Epithelial cell of esophagus (primary cell): ENCODE measurements at places on chromosomes 7 and 10.

DNA sequence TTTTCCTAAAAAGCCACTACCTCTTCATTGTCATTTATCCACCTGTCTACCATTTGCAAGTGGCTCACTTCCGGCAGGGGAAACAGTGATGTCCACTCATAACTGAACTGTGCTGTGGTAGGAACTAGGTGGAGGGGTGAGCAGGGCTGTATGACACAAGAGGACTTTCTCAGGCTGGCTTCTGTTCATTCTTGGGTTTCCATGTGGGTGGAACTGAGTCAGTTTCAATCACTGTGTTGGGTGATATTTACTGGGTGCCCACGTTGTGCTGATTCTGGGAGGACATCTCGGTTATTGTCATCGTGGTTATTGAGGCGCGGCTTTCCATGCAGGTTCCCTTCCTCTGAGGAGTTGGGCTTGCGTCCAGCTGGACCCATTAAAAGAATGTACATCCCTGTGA lies 38.8 kb downstream of the RAMP3 start:
- DNase-seq, result no peak

DNA sequence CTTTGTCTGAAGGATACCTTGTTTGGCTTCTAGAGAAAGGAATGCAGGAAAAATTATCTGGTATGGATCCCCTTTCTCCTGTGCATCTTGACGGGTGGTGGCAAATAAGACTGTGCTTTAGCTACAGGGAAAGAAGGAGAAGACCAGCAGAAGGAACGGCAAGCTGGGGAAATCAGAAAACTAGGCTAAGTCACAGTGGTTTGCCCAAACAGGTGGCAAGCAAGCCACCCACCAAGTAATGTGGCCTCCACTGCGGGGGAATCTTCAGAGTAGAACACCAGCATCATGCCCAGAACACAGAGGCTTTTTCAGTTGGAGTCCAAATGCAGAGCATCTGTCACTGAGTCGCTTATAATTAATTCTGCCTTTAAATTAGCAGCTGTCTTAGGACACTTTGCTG lies 282.8 kb downstream of the PHF14 start:
- DNase-seq, result no peak

GRCh38 chr7:39758234-39758970 lies 135.0 kb downstream of the RALA start:
- no peak for DNase-seq

GRCh38 chr7:50207251-50207564 lies 97.3 kb upstream of the IKZF1 start:
- no peak for DNase-seq

- DNase-seq, result no peak
Measured at GRCh38 chr7:137007001-137007694, 138.7 kb downstream of the CHRM2 start.

DNA sequence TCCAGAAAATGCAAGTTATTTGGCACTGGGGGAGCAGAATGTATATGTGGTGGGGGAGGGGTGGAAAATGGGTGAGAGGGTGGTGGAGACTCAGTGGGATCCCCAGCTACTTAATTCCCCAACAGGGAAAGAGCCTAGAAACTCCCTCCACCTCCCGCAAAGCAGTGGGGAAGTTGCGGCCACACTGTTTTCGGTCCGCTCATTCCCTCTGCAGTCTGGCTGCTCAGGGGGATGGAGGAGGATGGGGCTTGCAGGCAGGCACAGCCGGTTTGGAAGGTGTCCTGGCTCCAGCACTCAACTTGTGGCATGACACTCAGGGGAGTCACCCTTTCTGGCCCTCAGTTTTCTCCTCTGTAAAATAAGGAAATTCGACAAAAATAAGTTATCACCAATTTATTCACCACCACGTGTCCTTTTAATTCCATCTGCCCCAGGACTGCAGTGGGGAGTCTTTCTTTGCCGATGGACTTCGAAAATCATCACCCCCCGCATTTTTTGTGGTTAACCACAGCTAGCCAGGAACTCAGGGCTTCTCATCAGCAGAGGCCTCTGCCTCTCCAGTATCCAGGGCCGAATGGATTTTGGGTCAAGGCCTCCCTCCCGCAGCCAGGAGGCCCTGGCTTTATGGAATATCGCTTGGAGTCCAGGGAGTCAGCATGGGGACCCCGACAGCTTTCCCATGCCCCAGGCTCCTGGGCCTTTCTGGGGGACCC lies 1.6 kb upstream of the HTRA1 start:
- no peak for DNase-seq

DNA sequence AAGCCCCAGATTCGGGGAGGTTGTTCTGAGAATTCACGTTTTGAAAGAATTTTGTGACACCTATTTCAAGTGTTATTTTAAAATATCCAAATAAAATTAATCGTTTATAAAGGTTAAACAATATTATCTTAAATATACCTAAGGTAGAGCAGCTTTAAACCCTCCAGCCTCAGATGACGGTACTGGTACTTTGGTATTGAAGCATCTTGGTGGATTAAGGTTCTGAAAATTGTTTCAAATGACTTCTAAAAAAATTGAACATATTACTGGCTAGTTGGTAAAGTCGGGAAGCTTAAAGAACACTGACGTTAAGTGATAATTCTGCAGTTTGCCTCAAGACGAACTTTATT lies 392 bp upstream of the HUS1 start:
- no peak for DNase-seq

GRCh38 chr10:11266426-11266825 lies 248.8 kb downstream of the CELF2 start:
- DNase-seq, result no peak

DNA sequence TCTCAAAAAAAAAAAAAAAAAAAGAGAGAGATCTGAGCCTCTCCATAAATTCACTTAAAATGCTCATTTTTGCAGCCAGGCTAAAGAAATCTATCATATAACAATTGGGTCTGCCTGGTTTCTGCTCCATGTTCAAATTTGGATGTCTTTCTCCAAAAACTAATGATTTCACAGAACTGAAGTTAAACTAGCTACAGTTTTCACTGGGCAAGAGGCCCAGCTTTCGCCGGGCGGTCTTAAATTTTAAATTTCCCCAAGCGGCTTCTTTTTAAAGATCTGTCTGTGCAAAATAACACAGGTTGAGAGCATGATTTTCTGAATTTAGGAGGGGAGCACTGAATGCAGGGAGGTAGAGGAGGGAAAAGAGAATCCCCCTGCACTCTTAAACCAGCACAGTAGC lies 603.4 kb downstream of the KCNMA1 start:
- no peak for DNase-seq

DNA sequence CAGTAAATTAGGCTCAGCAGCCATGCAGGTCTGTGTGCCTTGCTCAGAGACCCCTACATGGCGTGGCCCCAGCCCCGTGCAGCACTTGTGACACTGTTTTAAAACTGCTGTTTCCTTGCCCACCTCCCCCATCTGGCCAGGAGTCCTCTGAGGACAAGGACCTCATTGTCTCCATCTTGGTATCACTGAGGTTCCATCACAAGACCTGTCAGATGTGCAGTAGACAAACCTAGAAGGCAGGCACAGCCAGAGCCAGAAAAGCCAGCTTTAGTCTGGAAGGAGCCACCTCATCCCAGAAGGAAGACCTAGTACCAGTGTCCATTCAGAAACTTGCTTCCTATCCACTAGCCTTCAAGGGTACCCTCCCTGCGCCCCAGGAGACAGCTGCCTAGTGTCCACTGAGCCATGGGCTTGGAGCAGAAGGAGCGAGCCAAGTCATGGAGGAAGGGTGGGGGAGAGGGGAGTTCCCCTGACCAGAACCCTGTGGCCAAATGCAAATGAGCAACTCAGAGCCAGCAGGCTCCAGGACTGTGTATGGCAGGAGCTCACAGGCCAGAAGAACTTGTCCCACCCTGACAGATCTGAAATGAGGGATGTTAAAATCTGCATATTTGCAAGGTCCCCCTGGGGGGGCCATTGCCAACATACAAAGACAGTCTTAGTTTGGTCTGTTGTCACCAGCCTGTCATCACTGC lies 176.1 kb downstream of the SH3PXD2A start:
- no peak for DNase-seq

DNA sequence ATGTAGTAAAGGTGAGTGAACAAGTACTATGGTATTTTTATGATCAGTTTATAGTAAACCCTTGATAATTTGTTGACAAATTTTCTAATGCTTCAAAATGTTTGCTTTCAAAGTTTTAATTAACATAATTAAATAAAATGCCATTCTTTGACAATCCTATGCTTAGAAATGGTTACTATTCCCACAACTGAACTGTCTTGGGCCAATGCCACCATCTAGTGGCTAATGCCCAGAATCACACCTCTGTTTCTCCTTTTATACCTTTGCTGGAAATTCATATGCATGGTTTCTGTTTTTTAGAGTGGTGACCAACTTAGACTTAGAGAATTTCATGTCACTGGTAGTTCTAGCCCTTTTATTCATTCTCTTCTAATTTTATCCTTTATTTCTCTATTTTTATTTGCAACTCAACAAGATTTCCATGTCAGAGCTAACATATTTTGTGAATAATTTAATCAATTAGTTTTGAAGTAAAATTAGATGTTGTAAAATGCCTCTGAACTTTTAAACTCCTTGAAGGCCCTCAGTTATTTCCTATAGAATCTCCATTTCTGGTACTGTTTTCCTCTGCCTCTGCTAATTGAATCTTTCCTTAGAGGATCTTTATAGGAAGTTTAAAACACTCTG lies 31.1 kb downstream of the PCGF5 start:
- peak; percentile 60 for DNase-seq

- peak; percentile 31 for DNase-seq
Measured at GRCh38 chr10:28326516-28327490, 23.9 kb upstream of the MPP7 start.

DNA sequence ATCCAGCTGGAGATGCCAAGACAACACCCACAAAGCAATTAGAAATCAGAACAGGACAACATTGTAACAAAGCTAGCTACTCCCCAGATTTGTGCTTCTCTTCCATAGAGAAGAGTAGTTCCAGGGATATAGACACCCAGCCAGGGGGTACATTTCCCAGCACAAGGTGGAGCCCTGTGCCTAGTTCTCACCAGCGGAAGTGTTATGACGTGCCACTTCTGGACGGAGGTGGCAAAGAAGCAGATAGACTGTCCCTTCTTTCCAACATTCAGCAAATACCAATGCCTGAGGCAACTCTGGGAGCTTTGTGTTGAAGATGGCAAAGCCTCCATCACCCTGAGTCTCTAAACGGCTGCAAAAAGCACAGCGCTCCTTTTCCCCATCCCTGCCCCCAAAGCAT lies 23.4 kb upstream of the GSAP start:
- DNase-seq, result peak; percentile 70

DNA sequence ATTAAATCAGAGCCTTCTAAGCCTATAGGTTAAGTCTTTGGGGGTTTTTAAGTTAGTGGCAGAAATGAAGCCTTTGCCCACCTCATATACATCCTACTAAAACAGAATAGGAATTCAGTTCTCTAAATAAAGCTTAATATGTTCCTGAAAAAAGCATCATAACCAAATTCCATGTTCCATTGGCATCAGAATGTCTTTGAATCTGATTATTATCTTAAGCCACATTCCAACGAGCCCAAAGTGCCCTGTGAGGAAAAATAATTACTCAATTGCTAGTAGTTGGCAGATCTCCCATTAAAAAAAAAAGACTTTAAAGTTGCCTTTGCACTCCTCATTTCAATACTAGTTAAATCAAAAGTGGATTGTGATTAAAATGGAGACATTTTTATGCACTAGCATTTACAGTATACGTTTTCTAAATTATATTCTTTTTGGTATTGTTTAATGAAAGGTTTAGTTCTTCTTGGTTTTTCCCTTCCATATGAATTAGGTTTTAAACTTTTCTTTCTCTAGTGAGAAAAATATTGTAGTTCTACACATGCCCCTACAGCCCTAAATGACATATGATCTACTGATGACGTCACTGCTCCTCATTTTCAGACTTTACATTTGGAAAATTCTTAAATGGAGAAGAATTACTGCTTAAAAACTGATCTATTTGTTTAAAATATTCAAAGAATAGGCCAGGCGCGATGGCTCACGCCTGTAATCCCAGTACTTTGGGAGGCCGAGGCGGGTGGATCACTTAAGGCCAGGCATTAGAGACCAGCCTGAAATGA lies 54.3 kb upstream of the CABCOCO1 start:
- no peak for DNase-seq

DNA sequence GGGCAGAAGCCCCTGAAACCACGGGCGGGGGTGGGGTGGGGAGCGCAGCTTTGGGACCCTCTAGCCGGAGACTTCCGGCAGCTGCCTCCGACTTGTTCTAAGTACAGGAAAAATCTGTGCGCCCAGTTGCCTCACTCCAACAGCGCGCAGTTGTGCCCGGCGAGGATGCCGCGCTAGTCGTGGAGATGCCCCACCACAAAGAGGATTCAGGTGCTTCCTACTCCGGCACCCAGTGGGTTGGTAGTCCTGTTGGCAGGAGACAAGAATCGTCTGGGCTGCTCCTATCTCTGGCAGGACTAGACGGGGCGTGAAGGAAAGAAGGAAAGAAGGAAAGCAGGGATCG lies 465 bp upstream of the NPY start:
- DNase-seq, result no peak

- peak; percentile 73 for DNase-seq
Measured at GRCh38 chr7:29968683-29969395, 20.8 kb downstream of the SCRN1 start.

DNA sequence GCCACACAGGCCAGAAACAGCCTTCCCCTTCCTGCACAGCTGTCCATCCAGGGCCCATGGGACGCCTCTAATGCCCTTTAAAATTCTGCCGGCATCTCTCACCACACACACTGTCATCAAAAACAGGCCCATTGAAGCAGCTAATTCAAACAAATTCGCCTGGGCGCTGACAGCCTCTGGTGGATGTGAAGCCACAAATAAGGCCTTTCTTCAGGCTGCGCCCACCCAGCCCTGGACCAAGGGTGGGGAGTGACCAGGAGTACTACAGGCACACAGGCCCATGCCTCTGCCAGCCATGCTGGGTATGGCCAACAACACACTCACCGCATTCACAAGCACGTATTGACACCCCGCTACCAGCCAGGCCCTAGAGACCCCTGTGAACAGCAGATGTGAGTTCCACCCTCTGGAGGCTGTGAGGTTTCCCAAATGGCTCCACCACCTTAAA lies 54.6 kb downstream of the SLIT1 start:
- DNase-seq, result no peak

DNA sequence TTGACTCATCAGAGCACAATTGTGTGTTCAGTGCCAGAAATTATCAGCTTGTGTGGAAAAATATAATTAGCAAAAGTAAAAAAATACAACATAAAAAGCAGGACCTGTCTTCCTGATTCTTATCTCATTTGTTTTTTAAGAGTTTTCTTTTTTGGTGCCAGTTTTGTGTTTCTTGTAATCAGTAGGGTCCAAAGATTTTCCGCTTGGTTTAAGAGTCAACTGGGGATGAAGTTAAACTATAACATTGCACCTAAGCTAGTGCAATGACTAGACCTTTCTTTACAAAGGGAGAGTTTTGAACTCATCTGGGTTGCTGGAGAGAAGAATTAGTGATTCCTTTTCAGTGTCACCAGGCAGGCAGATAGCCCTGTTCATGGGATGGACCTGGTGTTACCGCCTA lies 113.4 kb downstream of the PLPP4 start:
- no peak for DNase-seq
